Stimulated activated CD8-positive, alpha-beta memory T cell treated with anti-CD3 and anti-CD28 coated beads, Interleukin-4, amount 100 ng/mL, for 1 hour (primary cell): ENCODE measurements at places on chromosomes 6 and 20.

- no peak for DNase-seq
Measured at GRCh38 chr6:85432554-85432953, 17.3 kb upstream of the NT5E start.

GRCh38 chr20:41279546-41280225 lies 37.8 kb downstream of the ZHX3 start:
- DNase-seq: no peak

GRCh38 chr6:104955491-104955890 lies 1.4 kb upstream of the LIN28B start:
- no peak for DNase-seq

- no peak for DNase-seq
Measured at GRCh38 chr6:28383235-28384142, 16.1 kb downstream of the ZSCAN12 start.

DNA sequence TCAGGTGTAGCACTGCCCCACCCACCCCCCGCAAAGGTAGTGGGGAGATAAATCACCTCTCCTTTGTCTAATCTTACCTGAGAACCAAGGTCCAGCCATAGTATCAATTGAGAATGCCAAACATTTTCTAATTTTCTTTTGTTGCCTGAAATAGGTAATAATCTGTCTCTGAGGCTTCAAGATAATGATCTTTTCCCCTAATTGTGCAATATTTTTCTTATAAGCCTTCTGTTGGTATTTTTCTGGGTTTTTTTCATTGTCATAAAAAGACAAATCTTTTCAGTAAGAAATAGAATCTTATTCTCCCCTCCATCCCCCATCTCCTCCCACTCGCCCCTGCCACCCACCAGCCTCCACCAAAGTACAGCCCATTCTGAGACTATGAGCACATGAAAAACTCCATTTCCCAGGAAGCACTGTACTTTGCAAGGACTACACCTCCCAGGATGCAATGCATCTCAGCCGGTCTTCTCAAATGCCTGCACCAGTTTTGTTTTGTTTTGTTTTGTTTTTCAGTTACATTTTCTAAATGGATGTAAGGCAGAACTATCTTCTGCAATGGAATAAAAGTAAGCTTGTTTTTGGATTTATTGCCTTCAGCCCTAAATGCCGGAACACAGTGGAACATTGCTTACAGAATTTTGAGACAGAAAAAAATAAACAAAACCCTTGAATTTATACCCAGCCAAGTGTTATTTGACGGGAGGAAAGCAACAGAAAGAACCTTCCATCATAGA lies 268.0 kb downstream of the TFAP2A start:
- no peak for DNase-seq

DNA sequence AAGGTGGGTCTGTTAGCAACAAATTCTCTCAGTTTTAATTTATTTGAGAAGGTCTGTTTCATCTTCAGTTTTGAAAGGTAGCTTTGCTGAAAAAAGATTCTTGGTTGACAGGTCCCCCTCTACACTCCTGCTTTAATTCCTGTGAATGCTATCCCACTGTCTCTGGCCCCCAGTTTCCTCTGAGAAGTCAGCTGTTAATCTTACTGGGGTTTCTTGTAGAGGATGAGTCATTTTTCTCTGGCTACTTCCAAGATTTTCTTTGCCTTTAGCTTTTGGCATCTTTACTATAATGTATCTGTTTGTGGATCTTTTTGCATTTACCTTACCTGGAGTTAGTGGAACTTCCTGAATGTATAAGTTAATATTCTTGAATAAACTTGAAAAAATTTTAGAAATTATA lies 122.7 kb downstream of the MMS22L start:
- no peak for DNase-seq

- DNase-seq: no peak
Measured at GRCh38 chr6:1773700-1774099, 164.0 kb downstream of the FOXC1 start.

GRCh38 chr20:46941404-46941803 lies 46.8 kb downstream of the EYA2 start:
- no peak for DNase-seq

DNA sequence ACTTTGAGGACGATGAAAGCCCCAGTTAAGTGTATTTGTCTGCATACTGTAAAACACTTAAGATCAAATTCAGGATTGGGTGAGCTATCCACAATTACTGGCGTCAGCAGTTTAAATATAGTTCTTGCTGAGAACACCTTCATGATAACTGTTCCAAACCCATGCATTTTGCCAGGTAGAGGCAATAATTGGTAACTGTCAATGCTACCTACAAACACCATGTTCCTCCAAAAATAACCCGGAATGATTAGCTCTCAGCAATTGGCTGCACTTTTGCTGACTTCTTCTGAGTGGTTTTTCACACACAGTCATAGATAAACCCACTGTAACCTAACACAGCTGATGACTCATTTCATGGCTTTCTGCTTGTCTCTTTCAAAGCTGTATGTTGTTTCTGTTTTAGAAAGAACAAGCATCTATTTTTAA lies 1358.6 kb upstream of the GJE1 start:
- no peak for DNase-seq

DNA sequence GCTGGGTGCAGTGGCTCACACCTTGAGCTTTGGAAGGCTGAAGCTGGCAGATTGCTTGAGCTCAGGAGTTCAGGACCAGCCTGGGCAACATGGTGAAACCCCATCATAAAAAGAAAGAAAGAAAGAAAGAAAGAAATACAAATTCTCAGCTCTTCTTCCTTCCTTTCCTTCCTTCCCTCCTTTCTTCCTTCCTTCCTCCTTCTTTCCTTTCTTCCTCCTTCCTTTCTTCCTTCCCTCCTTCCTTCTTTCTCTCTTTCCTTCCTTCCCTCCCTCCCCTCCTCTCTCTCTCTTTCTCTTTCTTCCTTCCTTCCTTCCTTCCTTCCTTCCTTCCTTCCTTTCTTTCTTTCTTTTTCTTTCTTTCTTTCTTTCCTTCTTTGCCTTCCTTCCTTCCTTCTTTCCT lies 21.0 kb upstream of the NCOA3 start:
- DNase-seq: no peak

- DNase-seq: no peak
Measured at GRCh38 chr6:84825461-84825860, 61.1 kb upstream of the TBX18 start.

DNA sequence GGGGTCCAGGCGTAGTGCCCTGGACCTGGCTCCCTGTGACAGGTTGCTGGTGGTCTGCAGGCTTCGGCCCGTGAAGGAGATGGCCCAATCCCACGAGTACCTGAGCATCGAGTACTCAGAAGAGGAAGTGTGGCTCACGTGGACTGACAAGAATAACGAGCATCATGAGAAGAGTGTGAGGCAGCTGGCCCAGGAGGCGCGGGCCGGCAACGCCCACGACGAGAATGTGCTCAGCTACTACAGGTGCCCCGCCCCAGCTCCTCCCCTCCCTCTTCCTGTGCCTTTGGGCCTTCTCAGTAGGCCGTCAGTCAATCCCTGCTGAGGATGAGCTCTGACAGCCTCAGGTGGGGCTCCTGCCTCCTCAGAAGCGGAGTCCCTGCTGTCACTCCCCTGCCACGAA lies 42.6 kb downstream of the UQCC2 start:
- no peak for DNase-seq

DNA sequence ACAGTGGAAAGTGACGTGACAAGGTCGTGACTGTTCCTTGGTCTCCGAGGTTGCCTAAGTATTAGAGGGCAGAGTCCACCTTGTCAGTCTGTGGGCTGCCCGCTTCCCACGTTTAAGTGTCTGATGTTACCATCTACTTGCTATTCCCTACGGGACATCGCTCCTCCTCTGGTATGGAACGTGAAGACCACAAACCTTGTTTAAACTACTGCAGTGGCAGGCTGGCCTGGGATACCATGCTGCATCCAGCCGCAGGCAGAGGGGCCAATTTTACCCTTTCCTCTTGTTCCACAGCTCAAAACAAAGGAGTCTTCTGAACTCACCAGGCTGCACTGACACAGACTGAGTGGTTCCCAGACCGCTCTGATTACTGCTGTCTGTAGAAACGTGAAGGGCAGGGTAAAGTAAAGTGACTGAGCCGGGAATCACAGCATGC lies 275.9 kb downstream of the FOXC1 start:
- no peak for DNase-seq

DNA sequence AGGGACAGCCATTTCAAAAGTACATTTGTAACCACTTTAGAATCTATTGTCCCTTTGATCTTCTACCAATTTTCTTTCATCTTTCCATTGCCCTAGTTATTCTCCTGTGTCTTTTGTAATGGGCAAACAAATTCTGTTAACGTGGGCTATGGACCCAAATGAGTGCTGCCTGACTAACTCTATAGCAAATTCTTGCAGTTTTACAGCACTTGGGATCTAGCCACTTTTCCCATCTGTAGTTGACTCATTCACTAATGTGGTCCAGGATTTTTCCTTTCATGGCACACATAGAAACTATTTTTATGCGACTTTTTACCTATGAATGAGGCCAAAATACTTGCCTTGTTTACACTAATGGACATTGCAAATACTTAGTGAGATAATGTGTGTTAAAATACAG lies 52.0 kb downstream of the GRIK2 start:
- DNase-seq: no peak

- no peak for DNase-seq
Measured at GRCh38 chr6:143478479-143479062, 28.0 kb downstream of the PEX3 start.

- DNase-seq: no peak
Measured at GRCh38 chr6:119436583-119436982, 87.0 kb upstream of the MAN1A1 start.
